Thoracic aorta (tissue), 2 donors: ENCODE measurements at places on chromosomes 1 and 21. TPM values are rescaled to one million over a fixed set of nuclear protein-coding genes. Genes with fewer than 3 reads are reported as not detected.

DNA sequence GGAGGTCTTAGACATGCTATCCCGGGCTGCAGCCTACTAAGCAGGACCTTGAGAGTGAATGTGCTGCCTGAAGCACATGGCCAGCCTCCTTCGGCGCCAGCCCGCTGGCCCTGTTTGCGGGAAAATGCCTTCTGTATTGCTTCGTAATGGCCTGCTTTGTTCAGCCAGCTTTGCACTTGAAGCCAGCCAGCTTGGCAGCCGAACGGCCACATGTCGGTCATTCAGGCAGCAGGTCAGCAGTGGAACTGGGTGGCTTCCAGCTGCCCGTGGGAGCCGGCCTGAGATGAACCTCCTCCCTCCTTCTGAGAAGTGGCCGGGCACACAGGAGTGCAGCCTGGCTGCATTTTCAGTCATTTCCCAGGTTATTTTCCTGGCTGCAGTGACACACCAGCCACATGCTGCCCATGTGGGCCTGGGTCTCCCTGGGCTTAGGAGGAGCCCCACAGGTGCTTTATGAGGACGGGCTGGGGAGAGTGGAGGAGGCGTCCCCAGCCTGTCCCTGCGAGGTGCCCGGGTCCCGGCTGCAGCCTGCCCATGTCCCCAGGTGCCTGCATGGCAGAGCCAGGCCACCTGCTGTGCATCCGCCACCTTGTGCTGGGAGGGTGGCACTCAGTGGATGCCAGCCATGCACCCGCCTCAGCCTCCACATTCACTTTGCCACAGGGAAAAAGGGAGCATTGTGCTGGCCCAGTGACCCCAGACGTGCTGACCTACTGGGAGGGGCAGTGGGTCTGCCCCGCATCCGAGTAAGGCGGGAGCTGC, 103.5 kb downstream of the SIK1 start:
- no peak for DNase-seq

DNA sequence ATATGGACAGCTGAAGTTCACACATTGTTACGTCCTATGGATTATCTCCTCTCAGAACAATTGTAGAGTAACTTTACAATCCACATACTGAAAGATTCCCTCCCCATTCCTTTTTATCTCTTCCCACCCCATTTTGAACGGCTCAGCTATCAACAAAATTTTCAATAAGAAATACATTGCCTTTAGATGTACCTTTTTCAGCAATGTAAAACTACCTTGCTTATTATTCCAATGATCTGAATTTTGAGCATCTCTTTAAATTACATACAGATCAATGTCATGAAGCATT, 503.7 kb downstream of the SMYD3 start:
- DNase-seq = no peak

- DNase-seq = no peak
These were observed 141.7 kb downstream of the TBX15 start for GRCh38 chr1:118846443-118846842.

DNA sequence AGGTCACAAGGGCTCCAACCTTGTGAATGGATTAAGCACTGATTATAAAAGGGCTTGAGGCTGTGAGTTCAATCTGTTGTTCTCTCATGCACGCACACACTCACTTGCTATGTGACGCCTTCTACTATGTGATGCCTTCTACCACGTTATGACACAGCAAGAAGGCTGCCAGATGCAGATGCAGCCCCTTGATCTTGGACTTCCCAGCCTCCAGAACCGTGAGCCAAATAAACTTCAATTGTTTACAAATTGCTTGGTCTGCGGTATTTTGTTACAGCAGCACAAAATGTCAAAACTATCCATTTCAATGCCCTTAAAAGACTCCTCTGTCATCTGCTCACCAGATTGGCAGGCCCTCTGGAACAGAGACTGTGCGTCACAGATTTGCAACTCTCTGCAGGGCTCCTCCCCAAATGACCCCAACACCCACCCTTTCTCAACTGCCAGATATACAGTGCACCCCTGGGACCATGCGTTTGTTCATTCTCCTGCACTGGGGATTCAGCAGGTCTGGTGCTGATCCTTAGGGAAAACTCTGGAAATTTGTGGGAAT, 47.8 kb upstream of the KANK4 start:
- no peak for DNase-seq

GRCh38 chr1:118985640-118986554, 2.2 kb downstream of the TBX15 start:
- DNase-seq = no peak

DNA sequence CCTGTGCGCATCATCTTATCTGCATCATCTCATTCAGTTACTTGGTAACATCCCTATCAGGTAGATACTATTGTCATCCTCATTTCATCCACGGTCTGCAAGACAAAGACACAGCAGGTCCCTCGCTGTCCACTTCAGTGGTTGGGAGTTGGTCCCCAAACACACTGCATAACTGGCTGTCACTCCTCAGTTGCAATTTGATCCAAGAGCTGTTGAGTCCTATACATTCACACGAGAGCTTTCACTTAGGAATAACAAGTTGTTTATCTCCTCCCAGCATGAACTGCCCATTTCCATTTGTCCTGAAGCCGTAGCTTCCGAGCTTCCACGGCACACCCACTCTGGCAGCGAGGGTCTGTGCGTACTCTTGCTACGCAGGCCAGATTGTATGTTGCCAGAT, 472.0 kb downstream of the CAMTA1 start:
- no peak for DNase-seq

DNA sequence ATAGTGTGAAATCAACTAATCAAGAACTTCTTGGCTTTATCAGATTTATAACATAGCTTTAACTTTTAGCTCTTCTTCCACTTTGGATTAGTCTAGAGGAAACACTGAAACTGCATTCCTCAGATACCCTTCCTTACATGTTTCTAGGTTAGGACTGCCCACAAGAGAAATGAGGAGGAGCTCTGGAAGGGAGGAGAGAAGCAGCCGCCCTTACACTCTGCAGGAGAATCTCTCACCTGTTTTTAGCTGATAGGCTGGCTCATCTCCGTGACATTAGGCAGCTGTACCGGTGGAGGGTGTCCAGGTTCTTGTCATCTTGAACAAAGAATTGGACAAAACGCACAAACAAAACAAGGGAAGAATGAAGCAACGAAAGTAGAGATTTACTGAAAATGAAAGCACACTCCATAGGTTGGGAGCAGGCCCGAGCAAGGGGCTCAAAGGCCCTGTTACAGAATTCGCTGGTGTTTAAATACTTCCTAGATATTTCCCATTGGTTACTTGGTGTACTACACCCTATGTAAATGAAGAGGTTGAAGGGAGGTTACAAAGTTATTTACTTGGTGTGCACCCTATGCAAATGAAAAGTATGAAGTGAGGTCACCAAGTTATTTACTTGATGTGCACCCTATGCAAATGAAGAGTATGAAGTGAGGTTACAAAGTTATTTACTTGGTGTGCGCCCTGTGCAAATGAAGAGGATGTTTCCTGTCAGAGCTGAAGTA, 524.9 kb upstream of the CHRM3 start:
- no peak for DNase-seq

GRCh38 chr1:15617173-15618076, at the start of gene DDI2:
Gene DDI2, plus strand, starts transcription at chr1:15617458. Its CDS starts 213 bp downstream, at chr1:15617671.
- peak; percentile 98 for DNase-seq

DNA sequence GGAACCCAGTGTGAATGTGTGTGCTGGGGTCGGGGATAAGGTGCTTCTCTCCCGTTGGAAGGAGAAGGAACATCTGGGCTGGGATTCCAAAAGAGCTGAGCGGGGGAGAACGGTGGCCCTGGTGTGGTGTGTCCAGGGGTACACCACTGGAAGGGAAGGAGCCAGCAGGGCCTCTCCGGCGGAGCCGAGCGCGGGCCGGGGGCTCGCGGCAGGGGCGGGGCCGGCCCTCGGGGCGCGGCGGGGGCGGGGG, 231 bp upstream of the RPS6KA1 start:
- DNase-seq = no peak

GRCh38 chr1:71228241-71228640, 147.4 kb upstream of the ZRANB2 start:
- DNase-seq = no peak

GRCh38 chr21:28624626-28625025, 368.1 kb downstream of the LTN1 start:
- DNase-seq = no peak

- no peak for DNase-seq
These were observed 4.6 kb upstream of the ZNF678 start for GRCh38 chr1:227558732-227559262.

GRCh38 chr1:233326319-233326718, 1.2 kb upstream of the MAP3K21 start:
- DNase-seq = no peak

GRCh38 chr1:84841971-84842370, 51.0 kb downstream of the LPAR3 start:
- no peak for DNase-seq

- DNase-seq = no peak
These were observed 37.2 kb downstream of the SCCPDH start for GRCh38 chr1:246761396-246761795.

DNA sequence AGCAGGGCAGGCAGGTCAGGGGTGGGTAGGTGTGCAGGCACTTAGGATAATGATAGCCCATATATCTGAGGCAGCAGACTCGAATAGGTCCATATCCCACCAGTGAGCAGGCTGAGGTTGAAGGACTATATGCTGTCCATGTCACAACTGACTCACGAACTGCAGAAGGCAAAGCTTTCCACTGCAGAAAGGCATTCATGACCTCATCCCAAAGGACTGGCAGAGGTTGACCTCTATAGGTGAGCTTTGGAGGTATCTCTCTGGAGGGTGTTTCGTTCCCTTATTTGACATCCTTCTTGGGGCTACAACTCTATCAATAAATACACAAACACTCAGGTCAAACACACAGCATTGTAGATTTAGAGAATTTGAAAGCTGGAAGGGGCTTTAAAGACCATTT, 42.8 kb upstream of the MARK1 start:
- no peak for DNase-seq

- no peak for DNase-seq
These were observed 139.2 kb upstream of the CACNA1E start for GRCh38 chr1:181344091-181344490.

GRCh38 chr1:178241057-178241456, 147.2 kb downstream of the RASAL2 start:
- no peak for DNase-seq

GRCh38 chr1:238141353-238141752, 250.6 kb upstream of the ZP4 start:
- no peak for DNase-seq

DNA sequence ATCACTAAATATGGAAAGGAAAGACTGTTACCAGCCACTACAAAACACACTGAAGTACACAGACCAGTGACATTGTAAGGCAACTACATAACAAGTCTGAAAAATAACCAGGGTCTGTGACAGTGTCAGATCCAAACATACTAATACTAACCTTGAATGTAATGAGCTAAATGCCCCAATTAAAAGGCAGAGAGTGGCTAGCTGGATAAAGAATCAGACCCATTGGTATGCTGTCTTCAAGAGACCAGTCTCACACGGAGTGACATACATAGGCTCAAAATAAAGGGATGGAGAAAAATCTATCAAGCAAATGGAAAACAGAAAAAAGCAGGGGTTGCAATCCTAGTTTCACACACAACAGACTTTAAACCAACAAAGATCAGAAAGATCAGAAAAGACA, 100.1 kb downstream of the MAGI3 start:
- DNase-seq = no peak

- DNase-seq = no peak
These were observed 569.0 kb downstream of the SMYD3 start for GRCh38 chr1:245938046-245938435.

DNA sequence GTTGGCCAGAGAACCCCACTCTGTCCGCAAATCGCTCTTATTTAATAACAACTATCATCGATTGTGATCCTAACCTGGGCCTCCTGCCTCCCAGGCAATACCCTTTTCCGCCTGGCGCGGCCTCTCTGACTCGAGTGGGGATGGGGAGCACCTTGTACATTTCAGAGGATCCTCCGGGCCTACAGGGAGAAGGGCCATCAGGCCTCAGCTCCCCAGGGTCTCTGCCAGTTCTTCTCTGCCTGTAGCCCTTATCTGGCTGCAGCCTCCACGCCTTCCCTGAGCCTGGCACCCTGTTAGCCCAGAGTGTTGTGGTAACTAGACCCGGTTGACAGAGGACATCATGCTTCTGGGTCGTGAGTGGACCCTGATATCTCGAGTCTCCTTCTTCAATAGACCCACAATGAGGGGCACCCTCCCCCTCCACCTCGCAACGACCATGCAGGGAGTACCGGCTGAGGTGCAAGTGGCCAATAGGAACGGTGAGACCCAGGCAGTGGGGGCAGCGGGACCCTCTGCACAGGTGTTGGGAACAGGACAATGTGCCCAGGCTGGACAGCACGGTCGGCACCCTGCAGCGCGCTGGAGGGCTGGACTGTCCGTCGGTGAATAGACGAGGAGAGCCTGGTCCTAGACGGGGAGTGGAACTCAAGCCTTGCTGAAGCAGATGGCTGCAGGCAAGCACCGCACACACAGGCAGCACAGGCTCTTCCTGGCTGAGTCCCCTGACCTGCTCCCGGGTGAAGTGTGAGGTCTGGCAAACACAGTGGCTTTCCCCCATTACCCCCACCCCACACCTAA, 7.1 kb upstream of the CRYBG2 start:
- DNase-seq = no peak

- no peak for DNase-seq
These were observed 2.5 kb upstream of the ARL8A start for GRCh38 chr1:202146993-202147392.

DNA sequence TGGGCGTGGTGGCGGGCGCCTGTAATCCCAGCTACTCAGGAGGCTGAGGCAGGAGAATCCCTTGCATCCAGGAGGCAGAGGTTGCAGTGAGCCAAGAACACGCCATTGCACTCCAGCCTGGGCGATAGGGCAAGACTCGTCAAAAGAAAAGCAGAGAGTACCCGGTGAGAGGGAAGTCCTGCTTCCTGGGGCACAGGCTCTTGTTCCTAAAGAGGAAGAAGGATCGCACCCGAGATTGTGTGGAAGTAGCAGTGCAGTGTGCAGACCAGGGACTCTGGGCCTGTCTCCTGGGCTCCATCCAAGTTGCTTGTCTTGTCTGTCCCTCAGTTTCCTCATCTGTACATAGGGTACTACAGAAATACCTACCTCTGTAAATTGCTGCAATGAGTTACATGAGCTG, 29.6 kb downstream of the NBPF3 start:
- DNase-seq = no peak

- DNase-seq = no peak
These were observed 149.2 kb downstream of the PSMG1 start for GRCh38 chr21:39033878-39034589.

DNA sequence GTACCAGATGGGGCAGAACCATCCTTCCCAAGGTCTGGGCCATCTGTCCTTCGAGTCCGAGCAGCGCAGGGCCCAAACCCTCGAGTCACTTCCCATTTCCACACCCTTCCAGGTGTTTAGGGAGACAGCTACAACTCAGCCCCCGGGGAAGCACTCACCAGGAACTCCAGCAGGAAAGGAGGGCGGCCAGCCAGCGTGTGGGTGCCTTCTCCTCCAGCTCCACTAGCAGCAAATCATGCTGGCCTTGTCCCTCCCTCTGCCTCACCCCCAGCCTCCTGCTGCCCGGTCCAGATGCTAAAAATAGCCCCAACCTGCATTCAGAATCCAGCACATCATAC, 56.1 kb downstream of the RIPK4 start:
- no peak for DNase-seq

GRCh38 chr1:11855430-11855829, 3.3 kb downstream of the NPPB start:
- DNase-seq = no peak

TRIM45 gene
- total RNA-seq = 7.1 TPM

TMEM61 gene
- total RNA-seq = 3.4 TPM

CRB1 gene
- not detected for total RNA-seq

OR2T11 gene
- total RNA-seq = not detected

DNAJC28 gene
- 0.42 TPM for total RNA-seq

PRDX1 gene
- 196 TPM for total RNA-seq
